Epithelial cell of esophagus (primary cell): ENCODE measurements at places on chromosomes 13 and 19.

- DNase-seq = no peak
Measured at GRCh38 chr13:20206698-20207235, 14.0 kb upstream of the GJB2 start.

DNA sequence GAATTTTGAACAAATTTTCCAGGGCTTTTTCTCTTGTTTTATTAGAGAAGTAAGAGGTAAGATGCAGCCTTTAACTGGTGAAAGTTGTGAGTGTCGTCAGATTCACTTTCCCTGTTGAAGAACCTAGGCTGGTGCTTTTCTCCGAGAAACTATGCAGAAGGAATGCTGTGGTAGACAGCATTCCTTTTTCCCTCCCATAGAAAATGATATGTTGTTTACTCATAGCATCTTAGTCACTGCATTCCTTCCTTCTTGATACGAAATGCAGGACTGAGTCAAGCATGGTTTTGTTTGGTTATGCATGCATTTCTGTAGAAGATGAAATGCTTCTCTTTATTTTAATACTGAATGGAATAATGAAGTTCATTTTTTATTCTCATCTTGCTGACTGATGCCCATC lies 3.4 kb downstream of the ITGBL1 start:
- peak; percentile 89 for DNase-seq

GRCh38 chr13:43085545-43085944 lies 62.2 kb downstream of the DNAJC15 start:
- DNase-seq = peak; percentile 40

GRCh38 chr13:43761616-43762315 lies 25.0 kb downstream of the ENOX1 start:
- no peak for DNase-seq

DNA sequence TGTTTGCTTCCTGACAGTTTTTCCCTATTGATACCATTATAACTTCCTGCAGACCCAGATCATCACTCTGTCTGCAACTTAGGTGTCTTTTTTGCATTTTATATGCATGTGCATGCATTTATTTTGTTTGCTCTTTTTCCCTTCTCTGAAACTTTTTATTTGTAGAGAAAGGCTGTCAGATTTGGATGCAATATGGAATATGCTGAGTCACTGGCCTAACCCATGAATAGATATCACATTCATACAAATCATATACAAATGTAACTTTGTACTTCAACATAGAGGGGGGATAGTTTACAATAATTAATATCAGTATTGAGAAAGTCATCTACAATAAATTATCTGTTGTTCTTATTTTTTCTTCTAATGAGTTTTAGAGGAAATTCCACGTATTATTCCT lies 1465.0 kb downstream of the EFNB2 start:
- no peak for DNase-seq

GRCh38 chr19:12938779-12939601 lies 581 bp downstream of the CALR start:
- peak; percentile 50 for DNase-seq

GRCh38 chr19:11020982-11021759 lies 60.3 kb downstream of the SMARCA4 start:
- DNase-seq = no peak

- no peak for DNase-seq
Measured at GRCh38 chr19:18433015-18433691, 4.8 kb downstream of the ISYNA1 start.

DNA sequence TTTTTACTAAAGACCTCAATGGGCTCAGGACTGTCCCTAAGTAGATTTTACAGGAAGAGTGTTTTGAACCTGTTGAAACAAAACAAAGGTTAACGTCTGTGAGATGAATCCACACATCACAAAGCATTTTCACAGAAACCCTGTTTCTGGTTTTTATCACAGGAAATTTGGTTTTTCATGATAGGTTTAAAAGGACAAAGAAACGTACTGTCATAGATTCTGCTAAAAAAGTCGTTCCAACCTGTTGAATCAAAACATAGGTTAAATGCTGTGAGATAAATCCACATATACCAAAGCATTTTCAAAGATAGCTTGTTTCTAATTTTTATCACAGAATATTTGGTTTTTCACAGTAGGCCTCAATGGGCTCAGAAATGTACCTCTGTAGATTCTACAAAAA lies 1531.0 kb downstream of the UQCRFS1 start:
- DNase-seq = no peak

- no peak for DNase-seq
Measured at GRCh38 chr13:40508767-40509342, 157.6 kb downstream of the FOXO1 start.

- peak; percentile 11 for DNase-seq
Measured at GRCh38 chr13:39422845-39423565, 180.0 kb downstream of the LHFPL6 start.

GRCh38 chr13:35225582-35225981 lies 250.9 kb downstream of the MAB21L1 start:
- DNase-seq = no peak

DNA sequence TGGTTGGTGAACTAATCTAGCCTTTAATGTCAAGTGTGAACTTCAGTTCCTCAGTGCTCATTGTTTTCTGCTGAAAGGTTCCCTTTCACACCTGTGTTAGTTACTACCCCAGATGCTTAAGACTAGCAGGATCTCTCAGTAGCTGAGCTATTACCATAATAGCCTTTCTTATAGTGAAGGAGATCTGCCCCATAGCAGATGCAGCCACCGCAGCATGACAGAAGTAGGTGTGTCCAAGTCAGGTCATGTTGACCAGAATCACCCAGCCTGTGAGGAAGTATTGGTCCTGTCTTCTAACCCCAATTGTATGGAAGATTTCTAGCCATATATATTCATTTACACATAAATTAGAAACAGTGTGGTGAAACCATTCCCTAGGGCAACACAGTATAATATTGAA lies 37.3 kb downstream of the ZAR1L start:
- DNase-seq = no peak

DNA sequence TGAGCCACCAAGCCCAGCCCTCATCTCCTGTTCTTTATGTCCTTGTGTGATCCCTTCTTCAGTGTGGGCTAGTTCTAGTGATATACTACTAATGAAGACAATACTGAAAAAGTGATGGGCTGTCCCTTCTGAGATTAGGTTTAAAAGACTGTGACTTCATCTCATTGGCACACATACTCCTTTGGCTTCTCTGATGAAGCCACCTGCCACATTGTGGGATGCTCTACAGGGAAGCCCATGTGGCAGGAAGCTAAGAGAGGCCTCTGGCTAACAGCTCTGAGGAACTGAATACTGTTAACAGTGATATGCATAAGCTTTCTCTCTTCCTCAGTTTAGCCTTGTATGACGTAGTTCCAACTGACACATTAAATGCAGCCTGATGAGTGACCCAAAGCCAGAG lies 13.6 kb downstream of the CSNK1A1L start:
- DNase-seq = no peak

- peak; percentile 51 for DNase-seq
Measured at GRCh38 chr13:39185326-39185725, 147.1 kb downstream of the NHLRC3 start.

GRCh38 chr13:62613819-62614218 lies 1198.2 kb upstream of the PCDH20 start:
- DNase-seq = no peak

GRCh38 chr13:60090574-60090973 lies 73.2 kb downstream of the DIAPH3 start:
- DNase-seq = no peak

- peak; percentile 9 for DNase-seq
Measured at GRCh38 chr19:41276231-41276630, 12.1 kb downstream of the HNRNPUL1 start.

DNA sequence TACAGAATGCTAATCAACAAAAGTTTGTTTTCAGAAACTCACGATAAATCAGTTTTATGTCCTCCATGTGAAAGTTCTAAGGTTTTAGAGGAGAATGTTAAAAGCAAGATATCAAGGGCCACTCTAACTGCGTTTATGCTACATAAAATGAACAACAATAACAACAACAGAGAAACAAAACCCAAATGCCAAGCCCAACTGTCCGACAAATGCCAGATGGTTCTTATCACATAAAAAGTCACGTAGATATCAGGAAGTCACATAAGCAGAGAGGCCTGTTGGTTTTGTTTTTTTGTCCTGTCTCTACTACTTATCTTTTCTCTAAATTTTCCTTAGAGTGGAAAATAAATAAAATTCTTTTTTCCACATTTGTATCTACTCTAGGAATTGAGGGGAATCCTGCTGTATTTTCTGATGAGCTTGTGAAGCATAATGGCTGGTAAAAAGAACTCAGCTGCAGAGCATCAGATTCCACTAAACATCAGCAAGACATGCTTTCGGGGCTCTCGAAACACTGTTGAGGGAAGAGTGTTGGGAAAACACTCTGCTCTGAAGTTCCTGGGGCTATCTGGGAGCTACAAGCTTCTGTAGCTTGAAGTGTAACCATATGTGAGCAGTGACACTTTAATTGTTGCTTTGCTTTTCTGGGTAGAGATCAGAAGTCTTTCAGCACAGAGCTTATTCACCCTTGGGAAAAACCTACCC lies 110.1 kb downstream of the SLAIN1 start:
- no peak for DNase-seq

DNA sequence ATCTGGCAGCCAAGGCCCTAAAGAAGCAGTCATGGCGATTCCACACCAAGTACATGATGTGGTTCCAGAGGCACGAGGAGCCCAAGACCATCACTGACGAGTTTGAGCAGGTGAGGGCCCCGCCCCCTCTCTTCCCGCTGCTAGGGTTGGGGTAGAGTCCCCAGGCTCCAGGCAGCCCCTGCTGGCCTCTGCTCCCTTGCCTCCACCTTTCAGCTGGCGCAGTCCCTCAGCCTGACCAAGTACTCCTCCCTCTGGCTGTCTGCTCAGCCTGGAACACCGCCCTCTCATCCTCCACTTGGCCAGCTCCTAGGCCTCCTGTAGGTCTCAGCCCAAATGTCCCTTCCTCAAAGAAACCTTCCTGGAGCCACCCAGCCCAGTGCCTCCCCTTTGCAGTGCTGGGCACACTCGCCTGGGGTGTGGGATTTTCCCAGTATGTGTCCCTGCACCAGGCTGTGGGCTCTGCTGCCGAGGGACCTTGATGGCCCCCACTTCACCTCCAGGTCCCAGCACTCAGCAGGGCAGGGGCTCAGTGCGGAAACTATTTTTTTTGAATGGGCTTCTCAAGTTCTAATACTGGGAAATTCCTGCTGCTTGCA lies 5.7 kb downstream of the LENG1 start:
- no peak for DNase-seq

DNA sequence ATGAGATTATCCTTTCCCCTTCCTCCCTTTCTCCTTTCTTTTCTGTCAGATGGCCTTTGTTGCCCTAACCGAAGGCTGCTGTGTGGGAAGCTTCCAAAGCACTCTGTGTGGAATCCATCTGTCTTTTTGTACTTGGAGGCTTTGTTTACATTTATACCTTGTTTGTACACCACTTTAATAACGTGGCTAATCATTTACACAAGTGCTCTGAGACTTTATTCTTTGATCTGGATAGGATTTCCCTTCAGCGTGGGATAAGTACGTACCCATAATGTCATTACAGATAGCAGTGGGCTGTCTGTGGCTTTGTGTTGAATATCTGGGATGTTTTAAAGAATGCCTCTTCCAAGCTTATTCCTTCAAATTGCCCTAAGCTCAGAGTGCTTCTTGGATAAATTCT lies 684.7 kb upstream of the SLITRK5 start:
- no peak for DNase-seq

DNA sequence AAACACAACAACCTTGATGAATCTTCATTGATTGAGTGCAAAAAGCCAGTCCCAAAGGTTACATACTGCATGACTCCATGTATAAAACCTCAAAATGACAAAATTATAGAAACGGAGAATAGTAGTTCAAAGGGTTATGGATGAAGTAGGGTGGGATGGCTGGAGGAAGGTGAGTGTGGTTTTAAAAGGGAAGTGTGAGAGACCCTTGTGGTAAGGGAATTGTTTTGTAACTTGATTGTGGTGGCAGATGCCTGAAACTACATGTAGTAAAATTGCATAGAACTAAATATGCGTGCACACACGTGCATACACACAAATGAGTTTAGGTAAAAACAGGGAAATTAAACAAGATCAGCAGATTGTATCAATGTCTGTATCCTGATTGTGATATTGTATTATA lies 340.7 kb downstream of the MTUS2 start:
- no peak for DNase-seq

DNA sequence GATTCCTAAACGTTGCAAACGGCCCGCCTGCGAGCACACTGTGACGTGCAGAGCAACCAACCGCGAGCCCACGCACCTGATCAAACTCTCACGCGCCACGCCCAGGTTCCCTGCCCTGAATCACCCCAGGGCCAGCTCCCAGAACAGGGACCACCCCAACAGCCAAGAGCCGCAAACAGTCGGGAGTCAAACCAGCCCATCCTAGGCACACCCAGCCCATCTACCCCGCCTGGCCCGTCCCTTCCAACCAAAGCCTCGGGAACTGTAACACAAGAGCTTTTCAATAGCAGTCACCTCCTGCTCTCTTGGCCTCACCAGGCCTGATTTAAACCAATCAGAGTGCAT lies 8.9 kb downstream of the PIP5K1C start:
- no peak for DNase-seq

DNA sequence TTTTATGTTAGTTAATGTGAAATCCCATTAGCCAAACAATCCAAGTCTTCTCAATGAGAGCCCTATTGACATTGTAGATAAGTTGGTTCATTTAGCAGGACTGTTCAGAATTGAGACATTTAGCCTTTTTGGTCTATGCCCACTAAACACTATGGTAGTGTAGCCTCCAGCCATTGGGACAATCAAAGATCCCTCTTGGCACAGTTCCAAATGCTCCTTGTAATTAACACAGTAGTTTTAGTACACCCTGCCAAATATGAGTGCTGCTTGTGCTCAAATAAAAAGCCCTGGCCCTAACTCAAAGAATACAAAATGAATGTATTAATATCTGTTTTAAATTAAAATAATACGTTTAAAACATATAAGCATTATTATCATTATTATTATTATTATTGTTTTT lies 15.4 kb upstream of the FAM216B start:
- no peak for DNase-seq

DNA sequence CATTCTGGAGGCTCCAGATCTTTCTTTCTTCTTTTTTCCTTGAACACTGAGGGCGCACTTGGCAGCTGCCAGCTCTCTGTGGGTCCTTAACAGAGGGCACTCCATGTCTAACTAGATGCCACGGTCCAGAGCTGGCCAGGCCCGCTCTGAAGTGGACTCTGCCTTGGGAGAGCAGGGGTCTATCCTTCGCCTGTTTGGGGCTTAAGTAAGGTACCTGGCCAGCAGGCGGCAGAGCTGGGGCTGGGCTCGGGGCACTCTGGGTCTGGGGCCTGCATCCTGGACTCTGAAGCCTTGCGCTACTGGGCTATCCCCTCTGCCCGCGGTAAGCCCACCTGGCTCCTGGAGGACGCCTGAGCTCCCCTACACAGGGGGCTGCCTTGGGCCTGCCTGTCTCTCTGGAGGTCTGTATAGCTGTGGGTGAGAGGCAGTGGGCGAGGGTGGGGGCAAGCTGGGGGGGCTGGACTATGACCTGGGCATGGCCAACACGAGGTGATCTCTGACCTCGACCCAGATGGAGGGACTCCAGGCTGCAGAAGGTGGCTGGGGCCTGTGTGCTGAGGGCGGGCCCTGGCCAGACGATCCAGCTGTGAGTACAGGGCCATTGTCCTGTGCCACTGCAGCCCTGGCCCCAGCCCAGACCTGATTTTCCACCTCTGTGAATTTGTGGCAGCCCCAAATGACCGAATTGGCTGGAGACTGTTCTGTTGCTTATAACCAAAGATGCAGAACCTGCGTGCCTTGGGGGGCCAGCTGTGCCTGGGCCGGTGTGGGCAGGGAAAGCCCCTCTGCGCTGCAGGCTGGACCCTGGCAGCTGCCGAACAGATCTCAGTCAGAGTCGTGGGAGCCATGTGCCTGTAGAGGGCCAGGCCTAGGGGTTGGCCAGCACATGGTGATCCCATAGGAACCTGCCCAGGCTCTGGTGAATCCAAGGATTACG lies 26.5 kb downstream of the CEBPG start:
- DNase-seq = no peak
